ENCODE measurements at places on chromosomes 2 and 18.

DNA sequence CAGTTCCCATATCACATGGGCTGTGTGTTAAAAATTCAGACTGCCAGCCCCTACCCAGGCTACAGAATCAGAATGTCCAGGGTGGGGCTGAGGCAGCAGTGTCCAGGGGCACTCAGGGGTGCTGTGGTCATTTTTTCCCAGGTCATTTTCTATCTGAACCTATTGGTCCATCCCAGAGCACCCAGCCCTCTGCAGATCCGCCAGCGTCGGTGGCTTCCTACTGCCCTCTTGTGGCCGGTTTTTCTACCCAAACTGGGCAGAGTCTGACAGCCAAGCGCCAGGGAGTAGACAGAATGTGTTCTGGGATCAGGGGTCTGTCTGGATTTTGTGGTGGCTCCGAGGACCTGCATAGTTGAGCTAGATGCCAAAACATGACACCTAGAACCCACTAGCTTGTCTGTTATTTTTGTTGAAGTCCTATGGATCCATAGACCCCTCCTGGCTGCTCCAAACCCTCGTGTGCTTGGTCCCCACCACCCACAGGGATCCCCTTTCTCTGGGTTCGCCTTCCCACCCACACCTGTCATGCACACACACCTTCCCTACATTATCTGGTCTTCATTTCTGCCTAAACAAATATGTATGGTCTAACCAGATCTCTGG is 34.1 kb upstream of the RMDN2 start:
- DNase-seq, result peak; percentile 42

- DNase-seq, result no peak
Observed at GRCh38 chr18:64118406-64118805, 30.5 kb downstream of the LINC00305 start.

DNA sequence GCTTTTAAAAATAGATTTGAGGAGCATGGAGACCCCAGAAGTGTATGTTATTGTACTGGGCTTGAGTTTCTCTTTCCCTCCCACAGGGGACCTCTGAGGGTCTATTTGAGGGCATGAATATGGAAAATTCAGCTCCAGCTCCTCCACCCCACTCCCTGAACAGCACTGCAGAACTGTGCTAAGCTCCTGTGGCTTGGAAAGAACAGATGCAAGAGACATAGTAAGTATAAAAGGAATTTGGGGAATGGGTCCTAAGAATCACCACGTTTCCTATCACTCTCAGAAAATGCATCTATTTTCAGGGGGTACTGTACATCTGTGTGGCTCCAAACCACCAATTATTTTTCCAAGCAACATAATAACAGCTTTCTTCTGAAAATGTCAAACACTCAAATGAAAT is 416.1 kb downstream of the ZNF521 start:
- DNase-seq, result no peak

DNA sequence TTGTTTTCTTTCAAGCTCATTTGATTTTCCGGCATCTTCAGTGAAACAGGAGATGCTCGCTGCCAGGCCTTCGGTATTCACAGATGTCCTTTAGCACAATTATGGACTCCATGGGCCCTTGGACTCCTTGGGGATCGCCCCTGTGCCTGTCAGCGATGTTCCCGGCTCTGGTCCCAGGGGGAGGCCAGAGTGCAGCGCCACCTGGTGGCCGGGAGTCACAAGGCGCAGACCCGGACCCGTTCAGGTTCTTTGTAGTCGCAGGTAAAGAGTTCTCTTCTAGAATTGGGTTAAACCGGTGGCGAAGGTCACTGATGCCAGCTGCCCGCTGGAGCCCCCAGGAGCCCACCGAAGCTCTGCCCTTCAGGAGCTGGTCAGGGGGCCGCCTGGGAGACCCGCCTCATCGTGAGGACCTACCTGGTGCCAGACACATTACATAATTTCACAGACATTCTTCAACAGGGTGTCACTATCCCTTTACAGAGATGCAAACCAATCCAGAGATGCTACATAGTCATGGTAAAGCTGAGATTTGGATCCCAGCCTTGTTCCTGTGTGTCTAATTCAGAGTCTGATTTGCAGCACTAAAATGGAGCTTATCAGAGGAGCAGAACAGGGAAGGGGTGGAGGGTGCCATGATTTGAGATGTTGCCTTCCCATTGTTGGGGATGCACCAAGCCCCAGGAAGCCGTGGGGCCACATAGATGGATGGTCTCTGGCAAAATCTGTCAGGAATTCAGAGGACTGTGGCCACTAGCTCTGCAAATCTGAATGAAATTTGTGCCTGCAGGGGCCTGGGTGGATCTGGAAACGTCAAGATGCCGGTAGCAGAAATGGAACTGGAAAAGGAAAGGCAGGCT is 6.0 kb upstream of the INPP5D start:
- peak; percentile 67 for DNase-seq

DNA sequence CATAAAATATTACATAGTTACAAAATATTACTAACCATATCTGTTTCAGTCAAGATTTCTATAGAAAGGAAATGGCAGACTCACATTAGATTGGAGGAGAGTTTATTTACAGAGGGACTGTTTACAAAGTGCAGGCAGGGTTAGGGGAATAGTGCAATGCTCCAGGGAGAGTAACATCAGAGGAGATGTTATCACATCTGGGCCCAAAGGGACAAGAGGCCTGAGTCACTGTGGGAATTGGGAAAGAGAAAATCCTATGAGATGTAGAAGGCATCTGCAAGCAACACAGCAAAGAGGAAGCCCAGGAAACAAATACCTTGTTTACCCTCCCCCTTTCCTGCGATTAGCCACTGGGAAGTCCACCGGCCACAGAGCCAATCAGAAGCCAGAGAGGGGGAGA is 227.3 kb upstream of the TANK start:
- no peak for DNase-seq

GRCh38 chr2:38381381-38382143 is 4.5 kb upstream of the ATL2 start:
- DNase-seq, result no peak

GRCh38 chr18:46072376-46072867 is 362 bp upstream of the PSTPIP2 start:
- no peak for DNase-seq
